ENCODE measurements at places on chromosomes 11 and 22.

DNA sequence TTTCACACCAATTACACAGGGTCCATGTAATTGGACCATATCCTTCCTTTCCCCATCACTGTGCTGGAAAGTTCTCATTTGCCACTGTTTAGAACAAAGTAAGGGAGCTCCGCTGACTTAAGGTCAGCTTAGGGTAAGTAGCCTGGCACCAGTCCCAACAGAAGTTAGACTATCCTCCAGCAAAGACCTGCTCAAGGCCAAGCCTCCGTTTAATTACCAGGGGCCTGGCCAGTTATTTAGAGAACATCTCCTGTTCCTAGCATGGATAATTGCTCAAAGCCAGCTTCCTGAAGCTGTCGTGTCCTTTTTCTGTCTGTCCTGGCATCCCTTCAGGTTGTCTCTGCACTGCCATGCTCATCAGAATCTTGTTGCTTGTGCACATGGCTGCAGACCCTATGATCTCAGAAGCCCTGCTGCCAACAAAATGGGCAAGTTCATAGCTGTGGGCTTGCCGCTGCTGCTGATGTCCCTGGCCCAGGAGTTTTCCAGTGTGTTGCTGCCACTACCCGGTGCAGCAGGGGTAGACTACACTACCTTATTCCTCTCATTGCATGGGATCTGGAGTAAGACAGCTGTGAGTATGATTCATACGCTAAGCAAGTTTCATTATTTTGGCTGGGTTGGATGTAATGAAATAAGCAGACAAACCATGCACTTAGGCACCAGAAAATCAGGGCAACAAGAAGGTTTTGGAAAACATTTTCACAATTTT, 8.1 kb downstream of the OR8A1 start:
- no peak for DNase-seq

GRCh38 chr11:1734641-1735081, 15.7 kb downstream of the IFITM10 start:
- no peak for DNase-seq

DNA sequence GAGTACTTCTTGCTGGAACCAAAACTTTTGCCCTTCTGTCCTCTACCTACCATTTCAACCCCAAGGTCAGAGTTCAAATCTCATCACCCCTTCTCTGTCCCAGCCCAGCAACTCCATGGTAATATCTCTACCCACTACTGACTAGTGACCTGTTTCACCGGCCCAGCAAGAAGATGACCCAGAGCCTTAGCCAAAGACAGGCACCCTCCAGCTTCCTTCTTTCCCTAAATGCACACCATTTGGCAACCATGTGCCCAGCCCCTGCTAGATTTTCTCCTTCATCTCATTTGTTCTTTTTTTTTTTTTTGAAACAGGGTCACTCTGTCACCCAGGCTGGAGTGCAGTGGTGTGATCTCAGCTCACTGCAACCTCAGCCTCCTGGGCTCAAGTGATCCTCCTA, 14.9 kb downstream of the ARAP1 start:
- DNase-seq: no peak

- no peak for DNase-seq
Observed at GRCh38 chr11:46669711-46670139, 30.7 kb downstream of the ARHGAP1 start.

GRCh38 chr11:75771646-75772410, 3.2 kb downstream of the DGAT2 start:
- DNase-seq: no peak
